ENCODE measurements at places on chromosomes 4 and X.

DNA sequence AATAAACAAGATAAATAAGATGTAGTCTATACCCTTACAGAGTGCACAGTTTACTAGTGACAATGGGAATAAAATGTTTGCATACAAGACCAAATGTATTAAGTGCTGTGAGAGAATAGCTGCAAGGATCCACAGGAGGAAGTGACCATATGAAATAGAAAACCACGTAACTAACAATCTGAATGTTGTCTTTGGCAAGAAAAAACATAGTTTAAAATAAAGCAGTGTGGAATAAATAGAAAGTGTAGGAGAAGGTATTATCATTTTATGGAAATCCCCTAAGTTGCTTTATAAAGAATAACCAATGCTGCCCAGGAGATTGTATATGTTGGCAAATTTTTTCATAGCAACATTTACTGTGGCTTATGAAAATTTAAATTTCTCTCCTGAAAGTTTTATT is 116.1 kb downstream of the PCDH7 start:
- no peak for DNase-seq

DNA sequence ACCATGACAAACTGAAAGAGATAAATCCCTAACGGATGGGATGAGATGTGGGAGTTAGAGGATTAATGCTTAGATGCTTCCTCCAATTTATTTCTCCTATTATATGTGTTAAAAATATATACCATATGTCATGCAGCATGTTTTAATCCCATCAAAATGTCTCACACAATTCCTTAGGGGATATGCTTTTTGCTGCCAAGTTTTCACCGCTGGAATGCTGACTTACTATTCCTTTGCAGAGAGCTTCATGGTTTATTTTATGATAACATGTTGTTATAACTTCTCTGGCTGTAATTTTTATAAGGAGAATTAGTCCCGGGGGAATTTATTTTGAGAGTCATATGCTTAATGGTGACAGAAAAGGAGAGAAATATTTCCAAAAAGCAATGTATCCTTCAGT is 670.3 kb downstream of the IL1RAPL1 start:
- no peak for DNase-seq

DNA sequence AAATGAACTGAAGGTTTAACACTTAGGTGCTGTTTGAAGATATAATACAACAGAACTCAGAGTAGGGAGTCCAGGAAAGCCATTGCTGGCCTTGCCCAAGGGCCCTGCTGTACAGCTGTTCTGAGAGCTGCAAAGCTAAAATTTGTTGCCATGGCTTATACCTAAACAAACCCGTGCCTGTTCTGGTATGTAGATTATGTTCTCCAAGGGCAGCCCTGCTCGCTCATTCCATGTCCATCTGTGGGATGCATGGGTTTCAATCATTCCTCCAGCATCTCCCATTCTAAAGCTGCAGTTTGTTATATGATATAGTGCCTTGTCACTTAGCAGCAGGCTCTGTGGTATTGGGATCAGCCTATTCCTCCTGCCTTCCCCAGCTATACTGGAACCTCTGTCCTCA is 80.8 kb upstream of the BMPR1B start:
- no peak for DNase-seq

DNA sequence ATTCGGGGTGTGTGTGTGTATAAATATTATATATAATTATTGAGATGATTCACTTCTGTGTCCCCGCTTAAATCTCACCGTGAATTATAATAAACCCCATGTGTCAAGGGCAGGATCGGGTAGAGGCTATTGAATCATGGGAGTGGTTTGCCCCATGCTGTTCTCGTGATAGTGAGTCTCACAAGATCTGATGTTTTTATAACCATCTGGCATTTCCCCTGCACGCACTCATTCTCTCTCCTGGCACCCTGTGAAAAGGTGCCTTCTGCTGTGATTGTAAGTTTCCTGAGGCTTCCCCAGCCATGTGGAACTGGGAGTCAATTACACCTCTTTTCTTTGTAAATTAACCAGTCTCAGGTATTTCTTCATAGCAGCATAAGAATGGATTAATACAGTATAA is 851.4 kb upstream of the AGA start:
- DNase-seq, result no peak

- DNase-seq, result no peak
These were observed 6.2 kb upstream of the OSTC start for GRCh38 chr4:108644237-108644636.

- no peak for DNase-seq
These were observed 64.8 kb upstream of the GK2 start for GRCh38 chr4:79472693-79473438.

DNA sequence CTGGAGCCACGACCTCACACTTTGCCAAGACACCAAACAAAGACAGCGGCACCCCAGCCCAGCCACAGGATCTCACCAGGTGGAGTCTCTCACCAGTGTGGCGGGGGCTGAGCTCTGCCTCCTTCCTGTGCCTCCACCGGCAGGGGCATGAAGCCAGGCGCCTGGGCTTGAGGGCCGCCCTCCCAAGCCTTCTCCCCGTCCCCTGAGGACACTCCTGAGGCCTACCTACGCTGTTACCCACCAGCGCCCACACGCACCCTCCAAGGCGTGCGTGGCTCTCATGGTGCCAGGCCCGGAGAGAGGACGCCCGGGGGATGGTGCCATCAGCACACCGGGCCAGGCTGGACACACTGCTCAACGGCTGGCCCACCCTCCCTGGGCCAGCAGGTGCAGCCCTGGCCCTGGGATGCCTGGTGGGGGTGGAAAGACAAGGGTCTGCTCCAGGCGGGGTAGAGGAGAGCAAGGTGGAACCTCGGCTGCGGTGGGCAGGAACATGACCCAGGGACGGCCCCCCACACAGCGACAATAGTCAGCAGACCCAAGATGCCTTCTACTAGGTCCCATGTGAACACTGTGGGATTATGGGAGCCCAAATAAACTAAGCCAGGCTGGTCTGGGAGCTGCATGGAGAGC is 22.1 kb downstream of the NELFA start:
- DNase-seq, result no peak

DNA sequence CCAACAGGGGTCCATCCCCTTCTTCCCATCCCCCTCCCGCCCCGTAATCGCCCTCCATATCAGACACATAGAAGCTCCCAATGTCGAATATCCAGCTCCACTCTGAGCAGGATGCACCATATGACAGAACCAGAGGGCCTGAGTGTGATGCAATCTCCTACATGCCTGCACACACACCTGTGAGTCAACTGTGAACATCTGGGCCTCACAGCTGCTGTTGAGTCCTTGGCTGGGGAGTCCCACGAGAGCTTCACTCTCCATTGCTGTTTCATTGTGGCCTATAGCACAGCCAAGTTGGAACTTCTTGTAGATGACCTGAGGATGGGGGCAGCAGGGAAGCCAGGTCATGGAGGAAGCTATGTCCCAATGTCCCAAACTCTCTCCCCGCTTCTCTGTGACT is 8.2 kb downstream of the SLC38A5 start:
- DNase-seq, result no peak

DNA sequence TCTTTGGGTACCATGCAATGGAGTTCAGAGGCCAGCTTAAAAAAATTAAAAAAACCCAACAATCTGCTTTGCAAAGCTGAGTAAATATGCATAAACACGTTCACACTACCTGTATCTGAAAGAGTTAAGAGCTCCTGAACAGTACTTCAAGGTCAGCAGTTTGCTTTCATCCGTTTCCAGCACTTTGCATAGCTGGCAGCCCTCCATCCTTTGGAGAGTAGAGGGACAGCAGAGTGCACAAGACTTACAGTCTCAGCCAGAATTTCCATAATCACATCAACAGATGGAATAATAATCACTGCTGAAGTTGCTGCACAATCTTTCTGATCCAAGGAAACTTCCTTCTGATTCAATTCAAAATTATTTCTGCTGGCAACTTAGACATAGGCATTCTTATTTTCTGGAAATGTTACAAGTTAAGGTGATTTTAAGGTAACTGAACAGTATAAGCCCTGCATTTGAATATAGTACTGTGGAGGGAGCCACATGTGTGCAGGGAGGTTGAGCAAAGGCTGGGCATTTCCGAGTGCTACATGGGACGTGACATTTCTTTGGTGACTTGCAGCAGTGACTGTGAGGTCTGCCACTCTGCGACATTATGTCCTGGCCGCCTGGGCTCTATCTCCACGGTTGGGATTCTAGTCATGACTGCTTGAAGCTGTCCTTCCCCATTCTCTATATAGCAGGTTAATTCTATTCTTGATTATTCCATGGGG is 73.5 kb upstream of the EMCN start:
- DNase-seq, result no peak

DNA sequence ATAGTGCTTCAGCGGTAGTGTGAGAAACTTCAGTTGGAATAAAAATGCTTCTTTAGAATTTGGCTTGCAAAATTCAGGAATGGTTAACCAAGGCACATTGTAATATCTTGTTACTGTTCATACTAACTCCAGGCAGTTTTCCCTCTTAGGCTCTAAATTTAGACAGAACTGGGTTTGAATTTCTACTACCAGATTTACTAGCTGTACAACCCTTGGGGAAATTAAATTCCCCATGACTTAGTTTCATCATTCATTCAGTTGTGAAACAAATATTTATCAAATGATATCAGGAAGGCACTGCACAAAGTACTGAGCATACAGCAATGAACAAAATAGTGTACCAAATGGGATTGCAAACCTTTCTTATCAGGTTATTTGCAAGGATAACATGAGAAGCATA is 135.0 kb upstream of the IL15 start:
- DNase-seq, result no peak

DNA sequence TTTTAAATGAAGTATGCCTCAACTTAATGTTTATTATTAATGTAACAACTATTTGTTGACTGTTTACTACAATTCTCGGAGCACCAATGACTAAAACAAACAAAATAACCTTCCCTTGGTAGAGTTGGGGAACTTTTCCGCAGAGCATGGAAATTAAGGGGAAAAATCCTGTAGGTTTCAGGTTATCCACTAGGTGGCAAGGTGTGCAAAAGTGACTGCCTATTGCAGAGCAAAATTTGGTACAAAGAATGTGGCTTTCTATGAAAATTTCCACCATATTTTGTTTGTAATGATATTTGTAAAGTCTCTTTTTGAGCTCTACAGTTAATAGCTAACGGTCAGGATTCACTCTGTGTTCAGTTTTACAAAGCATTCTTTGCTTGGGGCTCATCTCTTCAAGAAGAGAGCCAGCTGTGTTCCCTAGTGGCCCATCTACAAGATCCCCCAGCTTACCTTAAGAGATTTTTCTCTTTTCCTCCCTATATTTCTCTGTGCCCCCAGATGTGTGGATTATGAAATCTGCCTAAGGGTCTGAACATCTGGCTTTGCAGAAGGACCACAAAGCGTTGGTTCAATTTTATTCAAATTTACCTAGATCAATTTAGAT is 61.1 kb downstream of the FBXO8 start:
- DNase-seq, result no peak

GRCh38 chr4:68905939-68906779 is 45.4 kb downstream of the UGT2A3 start:
- no peak for DNase-seq

DNA sequence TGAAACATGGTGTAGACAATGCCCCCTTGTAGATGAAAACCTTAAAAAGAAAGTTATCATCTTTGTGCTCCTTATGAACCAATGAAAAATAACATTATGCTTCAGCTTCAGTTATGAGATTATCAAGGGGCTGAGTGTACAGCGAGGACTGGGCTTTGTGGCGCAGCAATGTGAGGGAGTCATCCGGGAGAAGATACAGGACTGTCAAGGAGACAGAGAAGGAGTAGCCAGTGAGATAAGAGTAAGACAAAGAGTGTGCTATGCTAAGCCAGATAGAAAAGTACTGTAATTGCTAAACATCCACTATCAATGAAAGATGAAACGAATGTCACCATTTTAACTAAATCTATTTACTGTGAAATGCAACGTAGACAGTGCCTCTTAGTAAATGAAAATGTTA is 3.6 kb upstream of the KLHL15 start:
- DNase-seq, result no peak

DNA sequence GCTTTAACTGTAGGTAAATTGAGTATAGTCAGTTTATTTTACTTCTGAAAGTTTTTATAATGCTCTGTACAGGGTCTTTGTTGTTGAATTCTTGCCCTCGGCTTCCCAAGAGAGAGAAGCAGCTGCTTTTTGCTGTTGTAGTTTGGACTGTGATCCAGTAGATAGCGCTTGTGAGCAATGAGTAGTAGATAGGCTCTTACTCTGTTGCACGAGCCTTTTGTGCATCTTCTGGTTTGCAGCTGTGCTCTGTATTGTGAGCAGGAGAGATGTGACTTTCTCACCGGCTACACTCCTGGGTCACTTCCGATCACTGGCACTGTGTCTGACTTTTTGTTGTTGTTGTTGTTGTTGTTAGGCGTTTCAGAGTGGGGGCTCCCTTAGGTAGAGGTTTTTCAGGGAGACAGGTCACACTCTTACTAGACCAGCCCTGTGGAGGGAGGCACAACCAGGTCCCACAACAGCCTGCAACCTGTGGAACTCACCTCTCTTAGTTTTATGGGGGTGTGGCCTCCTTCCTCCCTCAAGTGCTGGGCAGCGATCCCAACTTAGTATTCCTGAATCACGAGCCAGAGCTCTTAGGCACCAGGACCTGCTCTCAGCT is 822.1 kb upstream of the GALNTL6 start:
- no peak for DNase-seq

GRCh38 chr4:56289934-56290333 is 97.4 kb downstream of the AASDH start:
- DNase-seq, result no peak

GRCh38 chr4:128812442-128813235 is 3.1 kb downstream of the JADE1 start:
- peak; percentile 25 for DNase-seq

DNA sequence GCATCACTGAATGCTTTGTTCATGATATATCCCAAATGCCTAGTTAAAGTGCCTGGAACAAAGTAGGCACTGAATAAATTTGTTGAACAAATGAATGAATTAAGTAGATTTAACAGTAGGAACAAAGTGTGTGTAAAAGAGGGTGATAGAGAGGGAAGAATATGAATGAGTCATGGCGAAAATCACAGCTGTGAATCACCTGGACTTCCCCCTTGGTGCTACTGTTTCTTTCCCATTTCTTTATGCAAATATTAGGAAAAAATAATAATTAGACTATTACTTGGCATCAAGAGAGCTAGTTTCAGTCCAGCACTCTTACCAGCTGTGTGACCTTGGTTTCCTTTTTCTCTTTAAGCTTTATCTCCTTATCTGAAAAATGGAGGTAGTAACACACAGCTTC is 9.2 kb downstream of the SPIN3 start:
- no peak for DNase-seq

DNA sequence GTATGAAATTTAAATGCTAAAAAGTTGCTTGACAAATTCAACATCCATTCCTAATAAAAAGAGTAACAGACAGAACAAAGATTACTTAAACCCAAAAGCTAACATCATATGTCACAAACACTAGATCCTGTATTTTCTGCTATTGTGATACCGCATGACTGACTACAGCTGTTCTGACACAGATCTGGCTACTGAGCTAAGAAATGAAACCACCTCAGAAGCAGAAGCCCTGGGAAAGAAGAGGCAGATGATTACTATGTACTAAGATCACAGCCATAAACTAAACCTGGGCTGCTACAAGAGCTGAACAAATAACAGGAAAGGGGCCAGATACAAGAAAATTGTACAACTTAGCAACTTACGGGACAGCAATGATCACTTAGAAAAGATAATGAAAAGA is 9.4 kb downstream of the LETM1 start:
- DNase-seq, result no peak

- DNase-seq, result no peak
These were observed 874.6 kb upstream of the PRKX start for GRCh38 chrX:4588056-4588455.

- DNase-seq, result no peak
These were observed at the start of gene RXFP1 for GRCh38 chr4:158521484-158522088. Gene RXFP1 (plus strand): TSS chr4:158521882. CDS start chr4:158521977, 95 bp downstream.

- DNase-seq, result no peak
These were observed 30.5 kb upstream of the NAP1L5 start for GRCh38 chr4:88728146-88728545.

Data from omental fat pad (tissue), 4 donors.